ENCODE measurements at places on chromosomes 11 and 22.

DNA sequence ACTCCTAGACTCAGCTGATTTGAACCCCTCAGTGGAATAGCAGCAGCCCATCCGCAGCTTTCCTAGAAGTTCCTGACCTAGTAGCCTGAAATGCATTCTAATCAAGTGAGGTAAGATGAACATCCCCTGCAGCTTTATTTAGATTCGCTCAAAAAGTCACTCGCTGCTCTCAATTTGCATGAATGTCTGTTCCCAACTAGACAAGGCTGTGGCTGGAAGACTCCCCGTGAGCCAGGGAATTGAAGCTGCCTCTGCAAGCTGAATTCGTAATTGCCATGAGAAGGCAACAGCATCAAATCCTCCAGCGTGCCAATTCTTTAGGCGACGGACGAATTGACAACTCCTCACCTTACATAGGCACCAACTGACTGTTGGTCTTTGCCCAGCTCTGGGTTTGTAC, 17.1 kb upstream of the SCN3B start:
- no peak for DNase-seq

- DNase-seq, result no peak
Observed at GRCh38 chr11:61357233-61357893, 4.3 kb downstream of the CYB561A3 start.

DNA sequence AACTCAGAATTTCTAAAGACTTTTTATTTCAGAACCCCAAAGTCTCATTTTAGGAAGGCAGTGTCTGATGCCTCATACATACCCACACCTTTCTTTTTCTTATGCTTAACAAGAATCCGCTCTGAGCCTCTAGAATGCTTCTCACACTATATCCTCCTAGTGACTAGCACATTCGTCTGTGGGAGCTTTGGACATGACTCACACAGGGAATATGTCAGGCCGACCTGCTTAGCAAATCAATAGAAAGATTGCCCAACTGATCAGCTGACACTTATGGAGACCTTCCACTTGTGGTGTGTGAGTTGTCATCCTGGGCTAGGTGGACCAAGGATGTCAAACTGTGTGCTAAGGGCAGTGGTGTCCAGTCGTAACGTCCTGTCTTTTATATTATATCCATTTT, 129.9 kb upstream of the TTC12 start:
- peak; percentile 54 for DNase-seq

GRCh38 chr11:66002648-66003225, 434 bp downstream of the BANF1 start:
- peak; percentile 5 for DNase-seq

DNA sequence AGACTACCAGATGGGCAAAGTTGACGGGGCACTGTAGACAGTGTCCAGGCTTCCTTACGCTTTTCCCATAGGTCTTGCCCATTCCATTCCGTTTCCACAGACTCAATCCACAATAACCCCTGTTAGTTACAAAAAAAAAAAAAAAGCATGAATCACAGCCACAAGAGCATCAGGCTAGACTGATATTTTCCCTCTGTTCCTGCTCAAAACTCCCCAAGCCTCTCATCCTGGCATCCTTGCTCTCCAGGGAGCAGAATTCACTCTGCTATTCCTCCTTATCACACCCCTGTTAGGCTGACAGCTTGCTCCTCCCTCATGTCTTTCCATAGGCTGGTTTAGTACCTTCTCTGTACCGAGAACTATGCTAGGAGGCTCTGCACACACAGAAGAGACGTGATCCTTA, 42.2 kb downstream of the TMEM123 start:
- DNase-seq, result no peak

- DNase-seq, result peak; percentile 13
Observed at GRCh38 chr11:34356913-34357700, 703 bp downstream of the ABTB2 start.

- DNase-seq, result no peak
Observed at GRCh38 chr11:113874581-113875233, 665 bp downstream of the USP28 start.

- no peak for DNase-seq
Observed at GRCh38 chr11:35343033-35343598, 76.2 kb downstream of the SLC1A2 start.

DNA sequence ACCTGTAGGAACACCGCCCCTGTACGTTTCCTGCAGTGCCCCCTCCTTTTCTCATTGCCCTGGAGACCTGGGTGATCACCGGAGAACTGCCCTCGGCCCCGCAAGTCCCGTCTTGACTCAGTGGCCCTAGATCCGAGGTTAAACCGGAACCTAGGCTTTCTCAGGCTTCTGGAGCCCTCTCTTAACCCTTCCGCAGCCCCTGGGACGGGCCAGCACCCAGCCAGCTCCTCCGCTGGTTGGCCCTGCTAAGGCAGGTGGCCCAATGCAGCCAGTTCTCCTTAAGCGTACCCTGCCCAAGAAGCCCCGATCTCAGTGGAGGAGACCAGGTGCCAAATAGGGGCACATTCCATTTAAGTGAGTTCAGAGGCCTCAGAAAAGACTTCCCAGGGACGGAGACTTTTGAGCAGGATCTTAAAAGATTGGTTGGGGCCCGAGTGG, 776 bp downstream of the NLRX1 start:
- no peak for DNase-seq

DNA sequence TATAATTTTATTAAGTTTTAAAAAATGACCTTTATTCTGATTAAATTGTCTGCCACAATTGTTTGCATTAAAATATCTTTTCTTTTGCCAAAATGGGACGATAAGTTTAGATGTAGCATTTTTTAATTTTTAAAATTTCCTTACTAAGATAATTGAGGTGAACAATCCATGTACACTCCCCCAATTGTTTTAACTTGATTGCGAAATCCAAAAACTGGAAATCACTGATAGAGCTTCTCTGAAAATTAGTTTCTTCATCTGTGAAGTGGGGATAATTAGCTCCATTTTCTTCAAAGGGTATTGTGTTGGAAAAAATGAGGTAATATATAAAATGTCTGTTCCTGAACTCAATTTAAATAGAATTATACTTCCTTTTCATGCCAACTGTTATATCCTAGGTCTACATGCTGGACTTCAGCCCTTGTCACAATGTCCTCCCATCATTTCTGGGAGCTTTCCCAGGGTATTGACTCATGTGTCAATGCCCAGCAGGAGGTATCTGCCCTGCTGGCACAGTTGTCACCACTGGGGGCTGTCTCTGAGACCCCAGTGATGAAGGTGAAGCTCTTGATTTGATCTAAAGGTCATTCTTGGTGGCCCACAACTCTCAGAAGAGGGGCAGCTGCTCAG, 28.7 kb upstream of the NAV2 start:
- no peak for DNase-seq

DNA sequence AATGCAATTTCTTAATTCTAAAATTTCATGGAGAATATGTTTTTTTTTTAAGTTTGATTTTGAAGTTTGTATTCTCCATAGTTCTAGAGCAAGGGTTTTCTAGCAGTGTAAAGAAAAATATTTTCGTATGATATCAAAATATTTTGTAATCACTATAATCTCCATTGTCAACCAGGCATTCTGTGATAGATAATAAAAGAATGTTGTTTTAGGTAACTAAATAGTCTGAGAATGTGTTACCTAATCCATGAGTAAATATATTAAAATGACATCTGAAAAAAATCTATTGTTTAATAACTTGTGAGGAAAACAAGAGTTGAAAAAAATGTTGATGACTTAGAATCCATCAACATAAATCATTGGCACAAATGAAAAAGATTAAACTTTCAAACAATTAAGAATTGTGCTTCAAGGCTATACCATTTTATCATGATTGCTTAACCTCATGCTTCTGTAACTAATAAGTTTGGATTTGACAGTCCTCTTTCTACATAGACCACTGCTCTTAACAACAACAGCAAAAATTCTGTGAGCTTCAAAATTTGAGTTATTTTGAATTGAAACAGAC, 2211.8 kb downstream of the LRRC4C start:
- DNase-seq, result no peak

GRCh38 chr11:45079943-45080719, 66.3 kb upstream of the PRDM11 start:
- no peak for DNase-seq

- DNase-seq, result no peak
Observed at GRCh38 chr22:23544852-23545251, 35.2 kb downstream of the IGLL1 start.

DNA sequence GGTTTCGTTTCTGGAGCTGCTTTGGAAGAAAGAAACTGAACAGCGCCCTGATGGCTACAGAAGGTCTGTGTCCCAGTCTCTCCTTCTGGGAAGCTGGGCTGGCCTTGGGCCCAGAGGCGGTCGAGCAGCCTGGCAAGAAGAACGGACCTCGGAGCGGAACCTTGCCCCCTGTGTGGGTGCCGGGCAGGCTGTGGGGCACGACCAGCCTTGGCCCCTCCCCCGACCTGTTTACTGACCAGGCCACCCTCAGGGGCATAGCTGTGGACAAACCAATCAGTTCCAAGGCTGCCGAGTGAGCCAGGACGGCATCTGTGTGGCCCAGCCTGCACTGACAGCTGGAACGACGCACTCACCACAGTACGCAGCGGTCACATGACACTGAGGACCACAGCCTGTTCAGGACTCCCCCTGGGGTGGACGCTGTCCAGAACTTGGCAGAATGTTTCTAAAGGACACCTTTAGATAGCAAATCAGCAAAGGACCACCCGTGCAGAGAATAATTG, 7.2 kb downstream of the PIM3 start:
- DNase-seq, result no peak

GRCh38 chr11:21514316-21514715, 678.6 kb upstream of the ANO5 start:
- no peak for DNase-seq

GRCh38 chr11:80838153-80838552, 1397.3 kb upstream of the TENM4 start:
- no peak for DNase-seq

- no peak for DNase-seq
Observed at GRCh38 chr22:26027341-26027740, 141.9 kb upstream of the SEZ6L start.

DNA sequence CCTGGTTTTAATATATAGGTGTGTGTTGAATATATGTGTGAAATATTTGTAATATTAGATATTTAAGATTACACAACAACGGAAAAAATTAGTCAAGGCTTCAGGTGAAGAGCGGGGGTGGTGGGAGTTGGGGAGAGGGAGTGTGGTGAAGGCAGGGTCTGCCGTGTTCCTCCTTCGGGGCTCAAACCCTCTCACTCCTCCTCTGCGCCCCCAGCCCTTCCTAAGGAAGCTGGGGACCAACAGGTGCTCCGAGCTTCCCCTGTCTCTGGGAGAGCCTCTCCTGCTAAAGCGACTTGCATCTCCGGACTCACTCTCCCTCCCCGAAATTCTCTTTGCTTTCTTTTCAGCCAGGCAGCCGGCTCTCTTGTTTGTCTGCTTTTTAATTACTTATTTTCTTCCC, 960 bp upstream of the CADM1 start:
- no peak for DNase-seq

- peak; percentile 21 for DNase-seq
Observed at GRCh38 chr11:110433393-110434333, 3.9 kb downstream of the FDX1 start.

DNA sequence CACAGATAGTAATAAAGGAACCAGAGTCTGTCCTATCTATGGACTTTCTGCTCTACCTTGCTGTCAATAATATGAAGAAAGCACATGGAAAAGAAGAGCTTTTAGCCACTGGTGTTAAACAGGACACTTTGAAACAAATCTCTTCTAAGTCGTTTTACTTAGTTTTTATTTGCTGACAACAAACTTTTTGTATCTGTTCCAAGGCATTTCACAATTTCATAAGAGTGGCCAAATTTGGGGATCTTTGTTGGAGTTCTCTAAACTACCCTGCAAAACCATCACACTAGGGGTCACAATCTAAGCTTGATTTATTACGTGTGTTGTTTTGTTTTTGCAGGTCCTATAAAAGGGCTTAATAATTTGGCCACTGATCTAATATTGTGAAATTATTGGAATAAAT, 54.4 kb downstream of the BBOX1 start:
- DNase-seq, result no peak

DNA sequence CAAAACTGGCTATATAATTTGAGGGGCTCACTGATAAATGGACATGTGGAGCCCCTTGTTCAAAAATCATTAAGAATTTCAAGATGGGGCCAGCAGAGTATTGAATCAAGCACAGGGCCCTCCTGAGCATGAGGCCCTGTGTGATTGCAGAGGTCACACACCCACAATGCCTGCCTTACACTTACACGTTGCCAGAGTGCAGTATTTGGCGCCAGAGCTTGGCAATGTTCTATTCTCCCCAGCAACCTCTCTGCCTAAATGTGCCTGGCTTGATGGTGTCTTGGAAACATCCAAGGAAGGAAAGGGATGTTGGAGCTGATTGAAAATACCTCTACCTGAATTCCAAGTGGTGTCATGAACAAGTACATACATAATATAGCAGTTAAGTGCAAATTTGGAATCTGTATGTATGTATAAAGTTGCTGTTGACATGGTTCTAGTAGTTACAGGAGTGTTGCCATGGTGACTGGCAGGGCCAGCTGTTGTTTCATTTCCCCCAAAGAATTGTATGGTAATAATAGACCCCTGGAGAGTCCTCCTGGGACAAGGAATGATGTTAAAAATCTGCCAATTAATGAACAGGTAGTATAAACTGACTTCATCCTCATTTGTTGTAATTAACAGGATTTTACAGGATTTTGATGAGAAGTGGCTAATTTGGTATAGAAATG, 205.7 kb upstream of the NAV2 start:
- DNase-seq, result no peak

DNA sequence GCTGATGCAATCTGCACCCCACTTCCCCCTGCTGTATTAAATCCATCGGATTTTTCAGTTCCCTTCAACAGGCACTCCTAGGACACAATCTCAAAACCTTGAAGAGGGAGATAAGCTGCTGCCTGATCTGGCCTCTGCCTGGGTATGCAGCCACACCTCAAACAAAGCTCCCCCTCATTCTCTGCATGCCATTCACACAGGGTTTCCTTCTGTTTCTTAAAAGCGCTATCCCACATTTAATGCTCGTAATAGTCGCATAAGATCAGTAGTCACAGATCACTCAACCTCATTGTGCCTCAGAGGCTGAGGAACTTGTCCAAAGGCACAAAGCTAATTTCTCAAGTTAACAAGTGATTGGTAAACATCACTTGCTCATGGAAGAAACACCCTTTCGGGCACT, 34.0 kb downstream of the UQCR10 start:
- DNase-seq, result no peak

Data from NCI-H460 (cell line).